ENCODE measurements at places on chromosomes 11 and 22.

- DNase-seq = no peak
Measured at GRCh38 chr11:57964660-57965059, 59.0 kb upstream of the OR9Q1 start.

GRCh38 chr11:12862696-12863469 is 146.2 kb upstream of the RASSF10 start:
- DNase-seq = no peak

GRCh38 chr11:962688-963087 is 37.0 kb downstream of the AP2A2 start:
- no peak for DNase-seq

- no peak for DNase-seq
Measured at GRCh38 chr11:120615391-120615790, 103.8 kb downstream of the GRIK4 start.

GRCh38 chr11:107427569-107428180 is 29.9 kb downstream of the CWF19L2 start:
- DNase-seq = no peak

DNA sequence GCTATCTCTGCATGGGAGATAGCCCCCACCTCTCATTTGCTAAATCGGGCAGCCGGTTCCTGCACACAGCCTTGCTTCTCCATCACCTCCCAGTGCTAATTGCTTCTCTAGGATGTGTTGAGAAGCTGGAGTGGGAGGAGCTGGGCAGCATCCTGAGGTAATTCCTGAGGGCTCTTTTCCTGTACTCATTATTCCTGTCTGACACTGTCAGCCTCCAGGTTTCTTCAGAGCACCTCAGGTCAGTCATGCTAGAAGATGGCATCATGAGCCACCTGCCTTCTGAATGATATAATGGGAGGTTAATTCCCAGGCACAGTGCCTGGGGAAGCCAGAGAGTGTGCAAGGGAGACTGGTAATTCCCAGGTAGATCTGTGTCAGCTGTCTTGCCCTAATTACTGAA is 133.0 kb downstream of the RAB38 start:
- no peak for DNase-seq

GRCh38 chr11:14713496-14714244 is 70.1 kb downstream of the PDE3B start:
- peak; percentile 64 for DNase-seq

GRCh38 chr11:69284081-69284511 is 9.9 kb upstream of the MYEOV start:
- DNase-seq = no peak

DNA sequence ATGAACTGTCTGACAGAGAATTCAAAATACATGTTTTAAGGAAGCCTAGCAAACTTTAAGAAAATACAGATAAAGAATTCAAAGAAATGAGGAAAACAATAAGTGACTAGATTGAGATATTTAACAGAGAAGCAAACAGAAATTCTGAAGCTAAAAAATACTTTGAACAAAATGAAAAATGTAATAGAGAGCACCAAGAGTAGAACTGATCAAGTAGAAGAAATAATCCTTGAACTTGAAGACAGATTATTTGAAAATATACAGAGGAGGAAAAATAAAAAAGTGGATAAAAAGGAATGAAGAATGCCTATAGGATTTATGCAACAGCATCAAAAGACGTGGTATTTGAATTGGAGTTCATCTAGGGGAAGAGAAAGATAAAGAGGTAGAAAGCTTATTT is 101.9 kb upstream of the OR4B1 start:
- no peak for DNase-seq

GRCh38 chr11:32331098-32331497 is 104.2 kb downstream of the WT1 start:
- no peak for DNase-seq

GRCh38 chr11:117796456-117796871 is 552 bp downstream of the DSCAML1 start:
- DNase-seq = no peak

- DNase-seq = no peak
Measured at GRCh38 chr22:27129266-27129665, 471.9 kb downstream of the MIAT start.

- DNase-seq = no peak
Measured at GRCh38 chr11:99773646-99774045, 752.9 kb downstream of the CNTN5 start.

DNA sequence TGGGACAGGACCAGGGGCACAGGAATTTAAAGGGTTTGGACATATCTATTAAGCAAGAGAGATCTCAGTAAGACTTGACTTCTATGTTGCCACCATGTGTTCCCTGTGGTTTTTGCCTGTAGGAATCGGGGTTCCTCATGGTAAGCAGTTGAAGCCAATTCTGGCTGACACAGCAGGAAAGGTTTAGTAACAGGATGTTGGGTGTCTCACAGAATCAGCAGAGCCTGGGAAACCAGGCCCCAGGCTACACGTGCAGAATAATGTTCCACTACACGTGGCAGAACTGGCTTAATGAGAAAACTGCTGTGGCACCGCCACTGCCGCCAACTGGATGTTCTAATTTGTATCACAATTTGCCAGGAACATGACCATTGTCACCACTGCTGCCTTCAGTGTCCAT is 264.6 kb upstream of the PLET1 start:
- DNase-seq = no peak

DNA sequence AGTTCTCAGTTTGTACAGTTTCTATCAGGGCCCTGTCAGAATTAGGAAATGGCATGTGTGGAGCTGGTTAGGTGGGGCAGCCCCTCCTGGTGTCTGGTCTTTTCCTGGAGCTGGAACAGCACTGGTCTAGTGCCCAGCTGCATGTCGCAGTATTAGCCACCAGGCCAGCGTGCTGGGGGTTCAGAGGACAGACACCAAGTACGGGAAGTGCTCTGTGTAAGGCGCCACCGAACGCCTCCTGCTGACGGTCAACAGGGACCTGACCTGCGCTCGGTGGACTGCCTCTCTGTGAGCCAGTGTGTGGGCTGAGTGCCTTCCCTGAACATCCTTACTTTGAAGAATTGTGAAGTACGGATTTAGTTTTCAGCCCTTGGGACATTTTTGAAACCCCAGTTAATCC is 33.9 kb downstream of the AP2A2 start:
- no peak for DNase-seq

DNA sequence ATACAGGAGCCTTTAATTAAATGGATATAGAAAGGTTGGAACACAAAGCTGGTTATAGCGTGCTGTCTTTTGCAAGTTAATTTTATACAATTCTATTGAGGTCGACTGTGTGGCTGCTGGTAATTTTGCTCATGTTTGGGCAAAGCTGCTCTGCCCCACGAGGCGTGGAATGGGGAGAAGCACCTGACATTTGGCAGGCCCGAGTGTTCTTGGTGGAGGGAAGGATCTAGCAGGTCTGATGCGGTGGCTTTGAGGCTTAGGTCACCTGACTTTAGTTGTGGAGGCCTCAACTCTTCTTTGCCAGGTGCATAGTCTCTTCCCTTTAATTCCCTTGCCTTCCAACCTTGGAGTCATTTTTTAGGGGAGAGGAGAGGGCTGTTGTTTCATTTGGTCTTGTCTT is 97.3 kb downstream of the ZBTB16 start:
- no peak for DNase-seq

DNA sequence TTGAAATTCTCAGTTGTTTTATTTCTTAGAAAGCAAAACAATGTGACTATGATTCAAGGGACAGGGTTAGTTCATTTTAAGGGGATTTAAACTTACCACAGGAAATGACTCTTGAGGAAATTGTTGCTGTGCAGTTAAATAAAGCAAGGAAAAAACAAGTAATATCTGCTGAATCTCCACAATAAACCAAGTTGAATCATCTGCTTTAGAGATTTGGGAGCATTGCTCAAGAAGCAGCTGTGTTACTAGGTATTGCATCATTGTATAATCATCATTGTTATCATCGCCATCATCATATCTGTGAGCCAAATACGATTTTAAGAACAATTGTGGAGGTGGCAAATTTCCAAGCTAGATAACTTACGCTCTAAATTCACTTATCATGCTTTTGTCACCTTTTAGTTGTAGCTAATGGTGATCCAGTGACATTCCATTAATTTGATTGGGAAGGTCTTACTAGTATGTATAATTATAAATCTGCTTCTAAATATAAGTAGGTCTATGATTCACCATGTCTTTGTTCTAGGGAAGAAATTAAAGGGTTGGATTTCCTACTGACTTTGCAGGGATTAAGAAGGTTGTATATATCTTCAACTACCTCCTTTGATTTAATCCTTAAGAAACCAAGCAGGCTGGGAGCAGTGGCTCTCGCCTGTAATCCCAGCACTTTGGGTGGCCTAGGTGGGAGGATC is 19.9 kb downstream of the MMP10 start:
- DNase-seq = no peak

DNA sequence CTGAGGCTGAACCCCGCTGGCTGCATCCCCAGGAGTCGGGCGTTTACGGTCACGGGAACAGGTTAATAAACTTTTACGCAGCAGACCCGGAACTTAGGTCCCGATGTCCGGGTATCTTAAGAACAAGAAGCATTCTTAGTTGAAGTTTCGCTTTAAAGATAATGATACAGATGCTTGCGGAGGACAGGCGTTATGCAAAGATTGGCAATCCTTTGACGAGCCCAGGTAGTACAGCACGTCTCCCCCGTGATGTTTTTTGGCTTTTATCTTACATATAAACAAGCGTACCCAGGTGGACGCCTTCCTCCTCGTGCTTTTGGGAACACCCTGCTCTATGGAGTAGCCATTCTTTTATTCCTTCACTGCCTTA is 871 bp upstream of the TOLLIP start:
- peak; percentile 30 for DNase-seq

DNA sequence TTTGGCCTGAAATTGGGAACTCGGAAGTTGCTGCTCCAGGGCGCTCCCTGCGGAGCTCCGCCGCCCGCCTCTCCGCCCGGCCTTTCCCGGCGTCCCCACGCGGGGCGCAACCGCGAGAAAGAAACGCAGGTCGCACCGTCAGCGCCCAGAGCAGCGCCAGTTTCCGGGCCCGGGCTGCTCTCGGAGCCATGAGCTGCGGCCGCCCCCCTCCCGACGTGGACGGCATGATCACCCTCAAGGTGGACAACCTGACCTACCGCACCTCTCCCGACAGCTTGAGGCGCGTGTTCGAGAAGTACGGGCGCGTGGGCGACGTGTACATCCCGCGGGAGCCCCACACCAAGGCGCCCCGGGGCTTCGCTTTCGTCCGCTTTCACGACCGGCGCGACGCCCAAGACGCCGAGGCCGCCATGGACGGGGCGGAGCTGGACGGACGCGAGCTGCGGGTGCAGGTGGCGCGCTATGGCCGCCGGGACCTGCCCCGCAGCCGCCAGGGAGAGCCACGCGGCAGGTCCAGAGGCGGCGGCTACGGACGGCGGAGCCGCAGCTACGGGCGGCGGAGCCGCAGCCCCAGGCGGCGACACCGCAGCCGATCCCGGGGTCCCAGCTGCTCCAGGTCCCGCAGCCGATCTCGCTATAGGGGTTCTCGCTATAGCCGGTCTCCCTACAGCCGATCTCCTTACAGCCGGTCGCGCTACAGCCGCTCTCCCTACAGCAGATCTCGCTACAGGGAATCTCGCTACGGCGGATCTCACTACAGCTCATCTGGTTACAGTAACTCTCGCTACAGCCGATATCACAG is 521 bp downstream of the SRSF8 start:
- DNase-seq = peak; percentile 80

GRCh38 chr11:117381481-117382387 is 54.1 kb downstream of the CEP164 start:
- no peak for DNase-seq

DNA sequence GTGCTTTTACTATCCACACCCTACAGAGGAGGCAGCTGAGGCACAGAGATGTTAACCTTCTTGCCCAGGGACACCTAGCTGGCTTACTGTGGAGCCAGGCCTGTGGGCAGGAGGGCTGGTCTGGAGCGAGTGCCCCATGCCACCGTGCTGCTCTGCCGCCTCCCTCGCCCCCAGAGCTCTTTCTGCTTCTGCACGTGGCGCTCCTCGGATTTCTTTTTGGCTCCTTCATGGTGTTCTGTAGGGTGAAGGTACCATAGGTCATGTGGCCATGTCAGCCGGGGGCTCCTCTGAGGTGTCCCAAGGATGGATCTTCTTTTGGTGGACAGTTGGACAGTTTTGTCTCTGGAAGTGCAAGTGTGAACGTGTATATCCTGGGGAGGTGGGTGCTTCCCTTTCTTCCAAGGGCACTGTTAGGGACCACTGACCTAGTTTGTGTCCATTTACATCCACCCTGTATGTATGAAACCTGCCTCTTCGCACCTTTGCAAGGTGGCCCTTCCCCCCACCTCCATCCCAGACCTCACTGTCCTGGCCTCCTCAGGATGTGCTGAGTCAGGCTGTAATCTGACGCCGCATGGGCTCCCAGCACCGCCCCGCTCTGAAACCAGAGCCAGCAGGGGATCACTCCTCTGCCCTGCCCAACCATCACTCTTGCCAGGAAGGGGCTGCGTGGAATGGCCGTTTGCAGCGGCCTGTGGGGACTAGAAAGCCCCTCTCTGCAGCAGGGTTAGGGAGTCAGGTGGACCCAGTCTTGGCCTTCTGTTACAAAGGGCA is 31.7 kb downstream of the POLR3H start:
- DNase-seq = no peak

DNA sequence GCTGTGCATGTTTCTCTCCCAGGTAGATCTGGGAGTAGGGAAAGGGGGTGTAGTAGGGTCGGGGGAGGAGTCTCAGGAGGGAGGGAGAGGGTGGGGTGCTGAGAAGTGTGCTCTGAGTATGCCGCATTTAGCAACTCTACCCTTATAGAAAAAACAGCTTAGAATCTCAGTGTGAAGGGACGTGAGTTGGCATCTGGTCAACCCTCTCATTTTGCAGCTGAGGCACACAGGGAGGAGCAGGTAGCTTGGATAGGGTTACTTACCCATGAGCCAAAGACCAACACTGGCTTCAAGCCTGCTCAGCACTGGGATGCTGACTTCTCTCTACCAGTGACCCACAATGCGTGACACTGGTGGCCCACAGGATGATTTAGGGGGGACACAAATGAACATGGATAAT is 95.9 kb downstream of the FBXO7 start:
- no peak for DNase-seq

GRCh38 chr11:66052664-66052982 is 459 bp downstream of the SF3B2 start:
- no peak for DNase-seq

GRCh38 chr11:7551571-7551970 is 37.8 kb downstream of the PPFIBP2 start:
- no peak for DNase-seq

DNA sequence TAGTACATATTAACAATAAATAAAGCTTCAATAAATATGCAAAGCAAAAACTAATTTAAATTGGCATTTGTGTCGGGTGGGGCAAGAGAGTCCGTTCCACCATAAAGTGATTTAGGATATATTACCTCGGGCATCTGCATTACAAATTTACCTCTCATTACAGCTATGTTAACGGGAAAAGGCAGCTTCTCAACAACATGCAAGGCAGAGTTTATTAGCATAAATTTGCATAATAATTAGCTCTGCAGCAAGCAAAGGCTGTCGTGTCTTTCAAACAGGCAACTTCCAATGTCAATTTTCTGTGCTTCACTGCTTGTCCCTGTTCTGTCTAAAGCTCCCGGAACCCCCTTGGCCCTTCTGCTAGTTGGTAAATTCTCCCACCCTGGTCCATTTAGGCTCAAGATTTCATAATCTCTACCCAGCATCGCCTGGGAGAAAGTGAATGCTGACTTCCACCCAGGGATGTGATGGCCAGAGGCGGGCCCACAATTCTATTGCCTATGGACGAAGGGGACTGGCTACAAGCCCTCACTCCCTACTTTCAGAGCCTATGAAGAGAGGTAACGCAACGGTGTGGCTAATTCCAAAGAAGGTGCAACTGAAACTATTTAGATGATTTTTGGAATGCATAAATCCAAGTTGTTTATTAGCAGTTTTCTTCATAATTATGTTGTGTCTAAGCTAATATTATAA is 462.1 kb downstream of the OPCML start:
- DNase-seq = no peak
